Fibroblast of skin of left quadriceps (primary cell): ENCODE measurements at places on chromosomes 2 and 18.
A peak's percentile ranks its signal among the peaks of the same experiment; 100 is the strongest.

DNA sequence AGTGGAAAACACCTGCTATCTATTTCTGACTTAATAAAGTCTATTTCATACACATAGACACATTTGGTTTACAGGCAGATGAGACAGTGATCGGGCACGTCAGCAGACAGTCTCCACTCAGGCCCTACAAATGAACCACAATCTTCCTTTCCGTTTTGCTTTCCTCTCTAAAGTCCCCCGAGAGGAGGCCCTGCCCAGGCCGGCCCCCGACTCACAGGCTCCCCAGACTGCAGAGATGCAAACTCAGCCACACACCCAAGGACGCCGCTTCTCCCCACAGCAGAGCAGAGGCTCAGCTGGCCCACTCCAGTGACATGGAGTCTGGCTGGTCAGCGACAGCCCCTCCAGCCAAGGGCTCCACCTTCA, 9.3 kb upstream of the MTERF4 start:
- no peak for DNase-seq

DNA sequence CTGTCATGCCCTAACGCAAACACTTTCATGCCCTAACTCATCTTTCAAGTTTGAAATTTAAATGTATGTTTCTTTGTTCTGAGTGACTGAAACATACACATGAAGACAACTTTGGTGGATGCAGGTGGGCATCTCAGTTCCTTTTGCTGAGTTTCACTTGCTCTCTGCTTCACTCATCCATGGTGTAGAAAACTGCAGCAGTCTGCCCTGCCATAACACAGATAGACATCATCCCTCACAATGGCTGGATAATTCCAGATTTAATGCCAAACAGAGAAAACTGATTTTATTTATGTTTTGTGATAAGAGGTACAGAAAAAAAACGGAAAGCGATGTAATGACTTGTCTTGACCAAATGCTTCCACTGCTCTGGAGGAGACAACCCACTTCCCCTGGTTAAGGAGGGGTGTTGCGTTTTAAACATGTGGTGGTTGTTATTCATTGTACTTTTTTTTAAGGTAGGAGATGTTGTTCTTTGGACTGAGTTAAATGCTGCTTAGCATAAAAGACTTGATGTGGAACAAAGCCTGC, 70.4 kb downstream of the RHBDD1 start:
- DNase-seq, result no peak

DNA sequence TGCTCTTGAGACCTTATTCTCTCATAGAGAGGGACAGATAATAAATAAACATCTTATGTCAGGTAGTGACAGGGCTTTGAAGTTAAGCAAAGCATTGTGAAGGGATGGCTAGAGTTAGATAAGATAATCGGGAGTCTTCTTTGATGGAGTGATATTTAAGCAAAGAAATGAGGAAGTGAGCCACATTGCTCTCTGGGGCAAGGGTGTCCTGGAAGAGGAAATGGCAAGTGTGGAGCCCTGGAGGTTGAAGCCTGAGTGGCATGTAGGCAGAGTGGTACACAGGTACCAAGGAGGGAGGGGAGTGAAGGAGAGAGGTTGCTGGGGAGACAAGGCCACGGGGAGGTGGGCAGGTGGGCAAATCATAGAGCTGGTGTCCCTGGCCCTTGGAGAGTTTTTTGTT, 110.2 kb downstream of the CTAGE1 start:
- DNase-seq, result no peak

DNA sequence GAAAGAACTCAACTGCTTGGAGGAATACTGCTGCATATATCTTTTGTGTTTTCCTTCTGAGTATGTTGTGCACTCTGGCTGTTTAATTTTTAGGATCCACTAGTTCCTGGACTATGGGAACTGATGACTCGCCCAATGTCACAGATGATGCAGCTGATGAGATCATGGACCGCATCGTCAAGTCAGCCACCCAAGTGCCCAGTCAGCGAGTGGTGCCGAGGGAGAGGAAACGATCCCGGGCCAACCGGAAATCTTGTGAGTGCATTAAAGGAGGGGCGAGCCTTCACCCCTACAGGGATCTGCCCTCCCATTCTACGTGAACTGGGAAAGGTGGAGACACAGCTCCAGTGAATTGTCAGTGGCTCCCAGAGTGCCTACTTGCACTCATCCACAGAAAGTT, 59.6 kb downstream of the TPGS2 start:
- DNase-seq, result no peak

DNA sequence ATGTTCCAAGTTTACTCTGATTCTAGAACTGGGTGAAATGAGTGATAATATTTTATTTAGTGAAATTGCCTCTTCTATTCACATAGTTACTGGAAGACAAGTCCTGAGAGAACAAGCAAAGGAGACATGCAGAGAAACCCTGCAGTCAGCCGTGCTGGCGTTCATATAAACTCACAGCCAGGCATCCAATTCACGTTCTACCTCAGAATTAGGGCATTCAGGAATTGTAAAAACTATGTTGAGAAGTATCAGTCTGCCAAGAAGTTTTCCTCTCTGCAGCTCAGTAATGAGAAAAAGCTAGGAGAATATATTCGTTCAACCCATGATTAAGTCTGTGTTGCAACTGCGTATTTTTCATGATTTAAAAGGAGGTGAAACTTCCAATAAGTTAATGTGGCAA, 156.2 kb upstream of the DSEL start:
- DNase-seq, result no peak

DNA sequence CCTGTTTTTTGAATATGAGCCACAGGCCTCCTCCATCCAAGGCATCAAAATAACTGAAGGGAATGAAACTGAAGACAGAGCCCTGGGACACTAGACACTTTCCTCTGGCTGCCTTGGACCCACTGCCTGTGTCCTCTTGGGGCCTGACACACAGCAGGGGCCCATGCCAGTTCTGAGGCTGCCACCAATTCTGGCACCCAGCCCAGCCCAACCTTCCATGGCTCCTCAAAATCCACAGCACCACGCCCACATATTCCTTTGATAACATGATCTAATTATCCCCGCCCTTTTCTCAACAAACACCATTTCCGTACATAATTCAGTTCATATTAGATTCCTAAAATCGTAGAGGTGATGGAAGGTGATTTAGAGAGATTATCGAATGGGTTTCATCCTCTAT, 64.2 kb downstream of the EMX1 start:
- DNase-seq, result no peak

GRCh38 chr2:113136828-113137775, 9.7 kb downstream of the IL1RN start:
- DNase-seq, result no peak

- DNase-seq, result no peak
Measured at GRCh38 chr18:11147371-11147951, 1.9 kb downstream of the PIEZO2 start.

GRCh38 chr18:50424877-50425690, 50.2 kb downstream of the SKA1 start:
- DNase-seq, result no peak

DNA sequence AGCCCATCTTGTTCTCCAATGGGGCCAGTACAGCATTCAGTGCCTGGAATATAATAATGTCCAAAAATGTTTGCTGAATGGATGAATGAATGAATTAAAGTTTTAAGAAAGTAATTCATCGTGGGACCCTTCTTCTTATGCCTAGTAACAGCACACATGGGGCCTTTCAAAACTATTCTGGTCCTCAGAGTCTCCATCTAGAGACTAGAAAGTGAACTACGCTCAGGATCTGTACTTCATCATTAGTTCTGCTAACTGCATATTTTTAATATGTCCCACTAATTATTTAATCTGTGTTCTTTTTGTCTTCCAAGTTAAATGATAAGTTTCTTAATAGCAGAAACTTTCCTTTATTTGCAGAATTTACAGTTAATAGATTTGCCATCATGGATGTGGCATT, 172.5 kb downstream of the SMAD2 start:
- no peak for DNase-seq

- no peak for DNase-seq
Measured at GRCh38 chr2:229475778-229476177, 204.7 kb upstream of the PID1 start.

- DNase-seq, result no peak
Measured at GRCh38 chr2:174340400-174341292, 5.9 kb downstream of the SP9 start.

DNA sequence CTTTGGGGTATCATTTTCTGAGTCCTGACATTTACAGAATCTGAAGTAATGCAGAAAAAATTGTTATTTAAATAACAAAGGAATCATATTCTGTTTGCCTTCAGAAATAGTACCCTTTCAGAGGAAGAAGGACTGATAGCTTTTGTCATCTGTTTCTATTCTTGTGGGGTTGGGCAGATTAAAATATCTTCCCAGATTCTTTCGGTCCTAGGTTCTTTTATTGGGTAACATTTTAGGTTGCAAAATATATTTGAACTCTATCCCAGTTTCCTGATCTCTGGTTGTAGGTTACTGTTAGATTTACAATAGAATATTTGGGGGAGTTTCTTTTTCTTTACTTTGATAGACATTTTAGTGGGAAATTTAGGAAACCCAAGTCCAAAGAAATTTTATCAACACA, 550.5 kb downstream of the SPAG16 start:
- peak; percentile 32 for DNase-seq

DNA sequence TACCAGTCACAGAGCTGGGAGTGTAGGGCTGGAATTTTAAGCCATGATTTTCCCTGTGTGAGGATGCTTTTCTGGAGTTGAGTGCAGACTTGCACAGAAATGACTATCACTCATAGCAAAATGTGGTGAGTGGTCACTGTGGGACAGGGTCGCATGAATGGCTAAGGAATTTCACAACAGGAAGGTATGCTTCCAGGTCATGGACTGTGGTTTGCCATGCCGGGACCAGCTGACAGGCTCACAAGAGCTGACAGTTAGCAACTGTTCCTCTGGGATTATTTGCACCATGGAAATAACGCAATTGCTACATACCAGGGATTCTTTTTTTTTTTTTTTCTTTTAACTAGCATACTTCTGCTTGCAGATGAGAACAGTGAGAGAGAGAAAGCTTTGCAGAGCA, 3.8 kb upstream of the UXS1 start:
- peak; percentile 91 for DNase-seq
